ENCODE measurements at places on chromosomes 13 and 19.

DNA sequence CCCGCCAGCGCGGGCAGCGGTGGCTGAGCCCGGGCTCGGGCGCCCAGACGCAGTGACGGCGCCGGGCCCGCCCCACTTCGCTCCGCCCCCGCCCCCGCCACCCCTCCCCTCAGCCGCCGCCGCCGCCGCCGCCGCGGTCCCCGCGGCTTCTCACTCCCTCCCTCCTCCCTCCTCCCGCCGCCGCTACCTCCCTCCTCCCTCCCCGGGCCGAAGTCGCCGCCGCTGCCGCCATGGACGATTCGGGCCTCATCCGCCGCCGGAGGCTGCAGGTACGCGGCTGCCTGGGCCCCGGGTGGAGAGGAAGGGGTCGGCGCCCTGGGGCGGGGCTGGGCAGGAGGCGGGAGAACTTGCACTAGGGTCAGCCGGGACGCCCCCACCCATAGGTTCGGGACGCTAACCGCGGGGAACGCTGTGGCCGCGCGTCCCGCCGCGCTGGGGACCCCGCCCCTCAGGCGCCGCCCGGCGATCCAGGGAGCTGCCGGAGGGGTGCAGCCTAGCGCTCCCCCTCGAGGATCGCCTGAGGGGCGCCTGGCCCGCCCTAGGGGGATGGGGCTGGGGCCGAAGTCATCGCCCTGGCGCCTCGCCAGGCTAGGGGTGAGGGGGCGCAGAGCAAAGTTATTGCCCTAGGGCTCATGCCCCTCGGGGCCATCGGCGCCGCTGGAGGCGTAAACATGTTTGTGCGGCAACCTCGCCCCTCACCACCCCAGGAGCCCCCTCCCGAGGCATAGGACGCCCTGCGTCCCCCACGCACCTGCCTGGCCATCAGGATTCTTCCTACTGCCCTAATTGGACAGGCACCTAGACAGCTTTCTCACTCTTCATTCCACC, 427 bp downstream of the RTBDN start:
- no peak for DNase-seq

DNA sequence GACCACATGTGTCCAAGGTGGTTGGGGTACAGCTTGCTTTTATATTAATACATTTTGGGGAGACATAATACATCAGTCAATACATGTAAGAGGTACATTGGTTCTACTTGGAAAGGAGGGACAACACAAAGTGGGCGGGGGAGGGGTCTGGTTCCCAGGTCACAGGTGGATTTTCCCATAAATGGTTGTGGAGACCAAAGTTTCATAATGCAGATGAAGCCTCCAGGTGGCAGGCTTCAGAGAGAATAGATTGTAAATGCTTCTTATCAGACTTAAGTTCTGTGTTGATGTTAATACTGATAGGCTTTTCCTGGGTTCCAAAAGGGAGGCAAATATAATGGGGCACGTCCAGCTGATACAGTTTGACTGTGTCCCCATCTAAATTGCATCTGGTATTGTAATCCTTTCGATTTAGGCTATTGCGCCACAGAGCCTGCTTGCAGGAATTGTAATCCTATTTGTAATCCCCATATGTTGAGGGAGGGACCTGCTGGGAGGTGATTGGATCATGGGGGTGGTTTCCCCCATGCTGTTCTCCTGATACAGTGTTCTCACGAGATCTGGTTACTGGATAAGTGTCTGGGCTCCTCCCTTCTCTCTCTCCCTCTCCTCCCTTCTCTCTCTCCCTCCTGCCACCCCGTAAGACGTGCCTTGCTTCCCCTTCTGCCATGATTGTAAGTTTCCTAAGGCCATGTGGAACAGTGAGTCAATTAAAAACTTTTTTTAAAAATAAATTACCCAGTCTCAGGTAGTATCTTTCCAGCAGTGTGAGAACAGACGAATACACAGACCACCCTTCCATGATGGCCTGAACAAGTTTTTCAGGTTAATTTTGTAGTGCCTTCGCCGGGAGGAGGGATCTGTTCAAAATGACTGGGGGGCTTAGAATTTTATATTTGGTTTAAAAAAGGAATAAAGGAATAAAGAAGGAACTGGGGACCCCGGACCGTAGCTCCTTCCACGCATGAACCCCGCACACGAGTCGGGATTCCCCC, 44.9 kb downstream of the ZNF823 start:
- peak; percentile 59 for DNase-seq

DNA sequence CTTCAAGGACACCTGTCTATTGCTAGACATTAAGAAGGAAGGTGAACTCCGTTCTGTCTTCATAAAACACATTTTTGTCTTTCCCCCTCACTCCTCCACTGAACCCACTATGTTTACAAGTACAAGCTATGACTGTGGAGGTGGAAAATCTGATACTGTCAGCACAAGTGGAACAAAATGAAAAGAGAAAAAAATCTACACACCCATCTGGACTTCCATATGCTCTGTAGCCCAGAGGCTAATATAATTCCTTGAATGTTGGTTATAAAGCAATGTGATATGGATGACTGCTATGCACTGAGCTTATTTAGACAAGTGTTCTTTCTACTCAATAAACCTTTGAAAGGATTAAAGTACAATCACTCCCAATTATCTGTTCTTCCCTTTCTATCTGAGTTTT, 713.5 kb downstream of the DIAPH3 start:
- DNase-seq = no peak

GRCh38 chr13:104586051-104586746, 1520.0 kb upstream of the SLC10A2 start:
- DNase-seq = peak; percentile 28

DNA sequence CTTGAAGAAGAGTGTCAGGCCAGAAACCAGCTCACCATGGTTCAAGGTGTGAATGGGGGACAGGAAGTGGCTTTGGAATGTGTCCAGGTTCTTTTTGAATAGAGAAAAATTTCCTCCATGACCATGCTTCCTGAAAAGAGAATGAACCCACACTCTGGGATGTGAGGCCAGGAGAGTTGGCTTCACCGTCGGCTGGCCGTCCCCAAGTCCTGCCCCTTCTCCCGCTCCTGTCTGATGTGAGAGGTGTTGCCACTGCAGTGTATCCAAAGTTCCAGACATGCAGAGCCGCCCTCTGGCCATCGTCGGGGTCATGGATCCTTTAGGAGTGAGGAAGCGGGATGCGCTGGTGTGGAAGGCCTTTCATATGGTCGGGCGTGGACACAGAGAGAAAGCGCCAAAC, 101.2 kb downstream of the COL4A2 start:
- no peak for DNase-seq

DNA sequence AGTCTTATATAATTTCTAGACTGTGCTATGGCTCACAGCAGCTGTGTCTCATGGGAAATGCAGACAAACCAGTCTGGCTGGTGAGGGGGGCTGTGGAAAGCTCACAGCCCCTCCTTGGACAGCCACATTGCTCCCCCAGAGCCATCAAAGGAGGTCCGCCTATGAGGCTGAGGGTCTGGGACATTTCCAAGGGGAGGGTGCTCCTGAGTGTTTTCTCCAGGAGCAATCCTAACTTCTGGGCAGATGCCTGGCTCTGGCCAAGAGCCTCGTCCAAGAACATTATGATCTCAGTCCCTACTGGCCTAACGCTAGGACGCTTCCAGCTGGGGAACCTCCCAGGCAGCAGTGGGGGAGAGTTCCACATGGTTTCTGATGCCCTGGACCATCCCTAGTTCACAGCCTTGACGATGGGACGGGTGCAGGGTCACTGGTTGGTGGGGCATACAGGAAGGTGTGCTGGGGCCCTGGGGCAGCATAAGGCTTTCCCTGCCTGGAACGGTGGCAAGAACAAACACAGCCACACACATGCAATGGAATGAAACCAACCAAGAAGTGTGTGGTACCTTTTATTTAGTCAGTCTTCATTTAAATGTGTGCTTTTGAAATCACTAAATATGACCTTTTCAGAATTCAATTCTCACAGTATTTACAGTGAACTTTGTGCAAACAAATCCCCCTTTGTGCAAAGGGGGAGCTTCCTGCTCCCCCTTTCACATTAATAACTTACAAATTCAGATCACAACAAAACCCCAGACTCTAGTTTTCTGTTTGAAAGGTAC, 60.6 kb downstream of the CDADC1 start:
- peak; percentile 94 for DNase-seq

GRCh38 chr13:48783181-48783630, 129.5 kb downstream of the CYSLTR2 start:
- peak; percentile 24 for DNase-seq

DNA sequence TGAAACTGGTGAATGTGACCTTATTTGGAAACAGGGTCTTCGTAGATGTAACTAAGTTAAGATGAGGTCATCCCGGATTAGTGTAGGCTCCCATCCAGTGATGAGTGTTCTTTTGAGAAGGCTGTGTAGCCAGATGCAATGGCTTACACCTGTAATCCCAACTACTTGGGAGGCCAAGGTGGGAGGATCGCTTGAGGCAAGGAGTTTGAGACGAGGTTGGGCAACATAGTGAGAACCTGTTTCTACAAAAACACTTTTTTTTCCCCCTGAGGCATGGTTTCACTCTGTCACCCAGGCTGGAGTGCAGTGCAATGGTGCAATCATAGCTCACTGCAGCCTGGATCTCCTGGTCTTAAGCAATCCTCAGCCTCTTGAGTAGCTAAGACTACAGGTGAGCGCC, 36.4 kb downstream of the FBN3 start:
- no peak for DNase-seq

GRCh38 chr13:80314711-80315653, 25.9 kb downstream of the SPRY2 start:
- DNase-seq = no peak

DNA sequence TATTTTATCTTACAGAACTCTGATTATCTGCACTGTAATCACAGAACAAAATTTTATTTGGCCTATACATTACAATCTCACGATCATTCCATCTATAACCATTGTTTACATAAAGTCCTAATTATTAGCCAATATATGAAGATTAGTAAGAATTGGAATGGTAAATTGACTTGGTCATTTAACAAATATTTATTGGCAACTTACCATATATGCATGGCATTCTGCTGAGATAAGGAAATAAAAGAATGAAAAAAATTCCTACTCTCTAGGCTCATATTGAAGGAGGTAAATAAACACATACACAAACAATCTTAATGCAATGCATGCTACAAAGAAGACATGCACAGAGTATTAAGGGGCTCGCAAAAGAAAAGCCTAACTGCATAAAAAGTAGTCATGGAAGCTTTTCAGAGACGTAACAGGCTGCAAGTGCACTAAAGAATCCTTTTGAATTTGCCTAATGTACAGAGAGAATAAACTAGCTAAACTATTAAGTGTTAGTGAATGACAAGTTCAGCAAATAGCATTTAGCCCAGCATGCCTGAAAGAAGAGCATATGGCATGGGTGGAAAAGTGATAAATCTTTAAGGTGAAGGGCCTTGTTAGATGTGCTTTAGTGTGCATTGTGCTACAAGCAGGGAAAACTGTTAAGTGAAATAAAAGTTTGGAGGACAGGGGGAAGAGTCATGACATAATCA, 1131.1 kb downstream of the PCDH9 start:
- no peak for DNase-seq

- no peak for DNase-seq
Measured at GRCh38 chr13:111160648-111161047, 45.5 kb downstream of the ARHGEF7 start.

DNA sequence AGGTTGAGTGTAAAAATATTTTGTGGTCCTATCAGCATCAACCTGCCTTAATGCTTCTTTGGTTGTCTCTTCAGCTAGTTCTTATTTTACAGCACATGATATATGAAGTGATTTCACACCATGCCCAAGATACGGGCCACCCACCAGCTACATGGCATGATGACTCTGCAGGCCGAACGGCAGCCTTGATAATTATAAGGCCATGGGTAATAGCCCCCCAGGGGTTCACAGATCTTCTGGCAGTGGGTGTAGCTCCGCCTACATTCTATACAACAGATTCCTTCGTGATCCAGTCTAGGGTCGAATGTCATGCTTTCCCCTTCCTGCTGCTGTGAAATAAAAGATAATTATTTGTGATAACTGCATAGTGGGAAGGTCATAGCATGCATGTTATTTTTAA, 36.1 kb downstream of the CNMD start:
- no peak for DNase-seq

DNA sequence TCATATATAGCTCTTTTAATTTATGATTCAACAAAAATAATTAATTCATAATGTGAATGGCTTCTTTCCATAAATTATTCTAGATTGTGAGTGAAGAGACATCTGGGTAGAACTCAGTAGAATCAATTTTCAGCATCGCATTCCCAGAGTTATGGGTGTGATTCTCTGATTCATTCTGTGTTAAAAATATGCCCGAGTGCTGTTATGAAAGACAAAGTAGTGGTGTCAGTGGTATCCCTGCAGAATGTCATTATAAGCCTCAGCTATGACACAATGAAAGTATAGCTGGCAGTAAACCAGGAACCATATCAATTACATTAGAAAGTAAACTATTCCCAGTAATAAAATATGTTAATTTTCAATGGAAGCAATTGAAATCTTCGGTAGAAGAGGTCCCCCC, 480.5 kb upstream of the SLITRK1 start:
- DNase-seq = no peak

GRCh38 chr19:4654437-4655361, 15.4 kb downstream of the TNFAIP8L1 start:
- no peak for DNase-seq

DNA sequence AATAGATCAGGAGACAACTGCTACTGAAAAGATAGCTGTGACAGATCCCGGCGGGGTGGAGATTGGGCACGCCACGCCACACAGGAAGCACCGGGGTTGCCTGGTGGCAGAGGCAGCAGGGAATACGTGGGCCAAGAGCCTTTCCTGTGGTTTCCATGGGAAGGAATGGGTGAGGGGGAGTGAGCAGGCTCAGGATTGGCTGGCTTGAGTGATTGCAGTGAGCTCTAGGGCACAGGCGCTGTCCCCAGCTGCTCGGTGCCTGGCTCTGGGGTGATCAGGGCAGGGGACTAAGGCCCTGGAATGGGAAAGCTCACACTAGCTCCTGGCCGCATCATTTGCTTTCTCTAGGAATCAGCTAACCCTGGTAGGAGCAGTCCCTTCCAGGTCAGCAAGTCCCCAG, 166.1 kb downstream of the USP12 start:
- no peak for DNase-seq

GRCh38 chr19:39509233-39509632, 5.7 kb upstream of the SELENOV start:
- no peak for DNase-seq

GRCh38 chr13:25973085-25973484, 78.7 kb downstream of the SHISA2 start:
- DNase-seq = peak; percentile 47

GRCh38 chr13:39496506-39496905, 106.5 kb downstream of the LHFPL6 start:
- DNase-seq = no peak
